Bronchial epithelial cell (primary cell): ENCODE measurements at places on chromosomes 13 and 19.

DNA sequence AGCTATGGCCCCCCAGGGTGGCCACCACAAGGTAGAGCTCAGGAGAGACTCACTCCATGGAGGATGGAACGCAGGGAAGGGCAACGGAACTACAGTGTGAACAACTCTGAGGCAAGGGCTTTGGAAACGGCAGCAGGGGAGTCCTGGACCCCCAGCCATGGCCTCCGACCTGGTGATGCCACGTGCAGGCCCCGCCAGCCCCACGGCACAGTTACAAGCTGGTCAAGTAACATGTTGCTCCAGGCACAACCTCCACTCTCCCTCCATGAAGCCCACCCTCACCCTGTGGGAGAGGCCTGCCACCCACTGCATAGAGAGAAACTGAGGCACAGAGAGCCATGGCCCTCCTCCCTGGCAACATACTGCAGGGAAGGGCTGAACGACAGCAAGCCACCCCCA is 9.1 kb upstream of the CERS1 start:
- no peak for DNase-seq

GRCh38 chr19:55482967-55483705 is 1.9 kb upstream of the NAT14 start:
- DNase-seq: no peak

GRCh38 chr13:45670189-45670885 is 31.8 kb upstream of the CBY2 start:
- no peak for DNase-seq

- DNase-seq: no peak
These were observed 55.5 kb upstream of the URI1 start for GRCh38 chr19:29886586-29886985.
